ENCODE measurements at places on chromosomes 4 and X. TPM values are rescaled to one million over a fixed set of nuclear protein-coding genes. Genes with fewer than 3 reads are reported as not detected.

ACE2 gene
- 0.06 TPM for total RNA-seq

FDCSP gene
- total RNA-seq: not detected

STATH gene
- total RNA-seq: not detected

RAP1GDS1 gene
- total RNA-seq: 44.5 TPM

ZFP92 gene
- 0.06 TPM for total RNA-seq

PRDM8 gene
- total RNA-seq: 3.7 TPM

AWAT2 gene
- not detected for total RNA-seq

GPAT3 gene
- total RNA-seq: 45.9 TPM

TEX13C gene
- total RNA-seq: not detected

PDGFRA gene
- not detected for total RNA-seq

AFF2 gene
- under 0.01 TPM for total RNA-seq

F8A1 gene
- 12.6 TPM for total RNA-seq

COL4A6 gene
- 2.0 TPM for total RNA-seq

TMA16 gene
- 48.8 TPM for total RNA-seq

TMEM31 gene
- not detected for total RNA-seq

USP17L12 gene
- total RNA-seq: not detected

TTC29 gene
- total RNA-seq: not detected

CDK16 gene
- total RNA-seq: 95.4 TPM

FRMPD4 gene
- 0.06 TPM for total RNA-seq

POLN gene
- 0.29 TPM for total RNA-seq

DGKK gene
- under 0.01 TPM for total RNA-seq

SSX4B gene
- total RNA-seq: not detected

MND1 gene
- 30.0 TPM for total RNA-seq

RS1 gene
- total RNA-seq: not detected

ITGB1BP2 gene
- 0.29 TPM for total RNA-seq

CFAP47 gene
- total RNA-seq: not detected

SHISA3 gene
- total RNA-seq: 3.6 TPM

F8A2 gene
- total RNA-seq: not detected

SLAIN2 gene
- 42.8 TPM for total RNA-seq

FGFBP1 gene
- total RNA-seq: 18.8 TPM

ARR3 gene
- not detected for total RNA-seq

SPATA4 gene
- total RNA-seq: not detected

OSTC gene
- total RNA-seq: 92.7 TPM

STBD1 gene
- total RNA-seq: 7.8 TPM

SULT1B1 gene
- not detected for total RNA-seq

RNF212 gene
- 3.5 TPM for total RNA-seq

GLOD5 gene
- not detected for total RNA-seq

ELOVL6 gene
- total RNA-seq: 27.6 TPM

PRR32 gene
- not detected for total RNA-seq

ANXA10 gene
- 0.94 TPM for total RNA-seq

NXF2B gene
- not detected for total RNA-seq

FAM184B gene
- total RNA-seq: 0.17 TPM

USP46 gene
- total RNA-seq: 8.5 TPM

RIPPLY1 gene
- total RNA-seq: not detected

IL1RAPL1 gene
- total RNA-seq: not detected

GSPT2 gene
- total RNA-seq: 6.4 TPM

KIT gene
- 0.22 TPM for total RNA-seq

ZNF732 gene
- 2.4 TPM for total RNA-seq

ERAS gene
- total RNA-seq: not detected

SOD3 gene
- total RNA-seq: 0.43 TPM

RHOXF1 gene
- total RNA-seq: not detected

ZBTB33 gene
- 12.9 TPM for total RNA-seq

CTPS2 gene
- 17.9 TPM for total RNA-seq

TKTL2 gene
- total RNA-seq: not detected

RGN gene
- 0.80 TPM for total RNA-seq

NWD2 gene
- not detected for total RNA-seq

FAM9B gene
- total RNA-seq: not detected

MAGEA11 gene
- not detected for total RNA-seq
